Karpas-422 (cell line): ENCODE measurements at places on chromosomes 3 and 15. TPM values are rescaled to one million over a fixed set of nuclear protein-coding genes. Genes with fewer than 3 reads are reported as not detected.

DNA sequence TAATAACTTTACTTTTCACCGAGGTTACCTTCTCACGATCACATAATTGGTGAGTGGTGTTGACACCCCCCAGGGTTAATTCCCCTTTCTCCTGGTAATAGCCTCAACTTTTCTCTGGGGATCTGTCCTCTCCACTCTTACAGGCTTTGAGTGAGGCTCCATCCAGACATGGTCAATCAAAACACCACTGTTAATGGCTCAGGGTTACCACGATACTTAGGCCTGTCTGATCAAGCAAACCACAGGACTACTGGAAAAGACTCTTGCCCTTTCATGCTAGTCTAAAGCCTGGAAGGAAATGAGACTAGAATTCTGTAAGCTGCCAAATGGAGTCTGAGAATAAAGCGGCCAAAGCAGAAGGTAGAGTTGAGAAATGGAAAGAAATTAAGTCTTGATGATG is 56.5 kb upstream of the STT3B start:
- DNase-seq = no peak

DNA sequence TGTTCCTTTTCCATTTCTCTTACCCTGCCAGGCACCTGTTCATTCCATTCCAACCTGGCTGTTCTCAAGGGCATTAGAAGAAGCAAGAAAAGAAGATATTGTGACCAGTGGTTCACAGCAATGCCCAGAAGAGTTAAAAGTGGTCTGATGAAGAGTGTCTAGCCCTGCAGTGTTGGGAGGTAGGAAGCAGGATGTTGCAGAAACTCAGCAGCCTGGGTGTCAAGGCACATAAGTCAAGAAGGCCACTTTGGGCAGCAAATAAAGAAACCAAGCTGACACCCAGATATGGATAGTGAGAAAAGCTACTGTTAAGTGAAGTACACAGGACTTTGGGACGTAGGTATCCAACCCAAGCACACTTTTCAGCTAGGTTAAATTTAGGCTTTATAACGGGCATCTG is 199.9 kb upstream of the SATB1 start:
- DNase-seq = no peak

Gene SLC6A1
- not detected in 2 replicates for total RNA-seq

Gene ABHD6
- 11.8 and 12.2 TPM in 2 replicates for total RNA-seq

DNA sequence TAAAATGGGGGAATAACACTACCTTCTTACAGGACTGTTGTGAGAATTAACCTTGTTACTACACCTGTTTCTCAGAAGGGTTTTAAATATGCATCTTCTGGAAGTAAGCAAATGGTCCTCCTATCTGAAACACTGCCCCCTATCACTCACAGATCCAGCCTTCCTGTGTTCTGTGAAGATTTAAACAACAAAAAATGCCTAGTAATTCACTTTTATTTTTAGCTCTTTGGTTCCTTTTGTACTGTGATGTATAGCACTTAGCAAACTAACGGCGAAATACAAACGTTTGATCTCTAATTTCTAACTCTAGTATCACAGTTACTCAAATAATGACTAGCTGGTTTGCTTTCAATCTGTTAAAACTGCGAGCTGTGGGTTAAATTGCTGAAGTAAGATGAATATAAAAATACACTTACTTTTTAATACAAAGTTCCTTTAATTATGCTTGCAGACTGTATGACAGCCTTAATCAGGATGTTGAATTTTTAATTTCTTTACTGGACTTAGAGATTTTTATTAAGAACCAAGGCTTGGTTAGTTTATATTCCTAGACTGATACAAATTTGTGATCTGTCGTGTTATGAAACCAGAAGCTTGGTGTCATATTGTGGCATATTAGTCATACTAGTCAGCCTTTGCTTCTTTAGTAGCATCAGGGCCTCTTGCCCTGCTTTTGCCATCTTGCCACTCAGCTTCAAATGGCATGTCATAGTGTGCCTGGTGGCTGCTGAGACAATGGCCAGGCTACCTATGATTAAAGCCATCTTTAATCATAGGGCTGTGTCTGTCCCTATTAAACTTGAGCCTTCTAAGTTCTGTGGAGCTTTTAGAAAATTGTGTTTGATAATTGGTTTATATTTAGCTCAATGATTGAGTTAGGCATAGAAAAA is 9.2 kb downstream of the EIF3J start:
- DNase-seq = no peak

DNA sequence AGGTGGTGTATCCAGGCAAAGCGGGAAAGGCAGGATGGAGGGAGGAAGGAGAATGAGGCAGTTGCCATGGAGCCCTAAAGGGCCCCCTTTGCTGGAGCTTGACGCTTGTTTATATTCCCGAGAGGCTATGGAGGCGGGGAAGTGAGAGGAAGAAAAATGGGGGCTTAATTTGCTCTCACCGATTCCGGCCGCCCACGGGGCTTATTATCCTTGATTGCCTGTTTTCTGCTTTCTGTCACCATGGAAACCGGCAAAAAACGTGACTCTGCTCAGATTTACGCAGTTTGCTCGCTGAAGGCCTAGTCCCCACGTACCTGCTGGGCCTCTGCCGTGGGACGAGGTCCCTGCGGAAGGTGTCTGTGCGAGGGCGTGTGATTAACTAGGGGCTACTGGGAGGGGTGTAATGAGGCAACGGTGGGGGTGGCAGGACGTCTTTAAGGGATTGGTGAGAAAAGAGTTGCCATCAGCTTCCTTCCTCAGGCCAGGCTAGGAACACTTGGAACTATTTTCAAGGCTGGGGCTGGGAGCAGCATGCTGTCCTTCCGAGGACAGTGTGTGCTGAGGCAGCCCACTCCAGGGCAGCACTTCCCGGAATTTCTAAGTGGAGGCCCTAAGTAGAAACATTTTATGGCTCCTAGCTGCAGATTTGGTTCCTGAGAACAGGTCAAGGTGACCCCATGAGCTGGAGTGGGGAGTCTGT is 110.8 kb upstream of the NDN start:
- no peak for DNase-seq

DNA sequence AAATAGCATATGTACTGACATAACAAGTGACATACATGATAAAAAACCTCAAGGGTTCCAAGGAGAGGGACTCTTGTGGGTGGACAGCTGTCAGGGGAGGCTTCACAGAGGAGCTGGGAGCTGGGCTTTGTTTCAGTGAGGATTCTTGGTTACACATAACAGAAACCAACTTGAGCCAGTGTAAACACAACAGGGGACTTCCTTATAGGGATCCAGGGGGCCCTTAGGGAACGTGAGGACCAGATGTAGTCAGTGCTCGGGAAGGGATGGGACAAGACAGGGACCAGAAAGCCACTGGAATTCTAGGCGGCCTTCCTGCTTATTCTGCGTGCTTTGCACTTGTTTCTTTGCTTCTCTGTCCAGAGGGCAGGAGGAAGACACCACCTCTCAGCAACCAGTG is 34.9 kb downstream of the SNAPC5 start:
- no peak for DNase-seq

Gene HIGD2B
- total RNA-seq = 0.51 TPM in 1 of 2 replicates, not detected in the other

Gene CSPG4
- 0.11 TPM in 1 of 2 replicates, not detected in the other for total RNA-seq

Gene GUCA1C
- total RNA-seq = not detected in 2 replicates

DNA sequence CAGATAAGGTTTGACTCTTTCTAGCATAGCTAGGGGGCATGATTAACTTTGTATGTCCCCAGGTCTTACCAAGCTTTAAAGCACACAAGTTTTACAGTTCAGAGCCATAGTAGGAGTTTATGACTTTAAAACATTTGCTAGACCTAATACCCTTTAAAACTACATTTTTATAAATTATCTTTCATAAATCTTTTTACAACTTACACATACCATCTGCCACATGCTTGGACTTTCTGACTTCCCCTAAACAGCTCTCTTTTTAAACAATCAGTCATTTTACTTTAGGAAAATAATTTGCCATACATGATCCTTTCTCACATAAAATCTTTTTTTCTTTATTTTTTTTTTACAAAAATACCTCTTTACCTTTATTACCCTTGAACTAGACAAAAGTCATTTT is 735.3 kb upstream of the CADM2 start:
- no peak for DNase-seq

GRCh38 chr3:1532935-1533606 is 440.2 kb downstream of the CNTN6 start:
- no peak for DNase-seq
